ENCODE measurements at places on chromosomes 7 and 10. TPM values are rescaled to one million over a fixed set of nuclear protein-coding genes. Genes with fewer than 3 reads are reported as not detected.

Gene CYP2C19
- not detected for total RNA-seq

Gene SORCS3
- not detected for total RNA-seq

GRCh38 chr10:24777196-24777595 is 53.5 kb upstream of the ARHGAP21 start:
- no peaks in the 10 kb centered on the region for H3K27me3 ChIP-seq
- H3K4me3 ChIP-seq = no peak overlapping the region
- 0 out of 2 replicates have a peak, but pooled peaks cover 2% of the 10 kb centered on the region for H3K4me1 ChIP-seq
- no peaks in the 10 kb centered on the region for H3K36me3 ChIP-seq
- H3K27ac ChIP-seq = no peak overlapping the region

Gene SLC18A3
- not detected for total RNA-seq

Gene PON2
- 136 TPM for total RNA-seq

DNA sequence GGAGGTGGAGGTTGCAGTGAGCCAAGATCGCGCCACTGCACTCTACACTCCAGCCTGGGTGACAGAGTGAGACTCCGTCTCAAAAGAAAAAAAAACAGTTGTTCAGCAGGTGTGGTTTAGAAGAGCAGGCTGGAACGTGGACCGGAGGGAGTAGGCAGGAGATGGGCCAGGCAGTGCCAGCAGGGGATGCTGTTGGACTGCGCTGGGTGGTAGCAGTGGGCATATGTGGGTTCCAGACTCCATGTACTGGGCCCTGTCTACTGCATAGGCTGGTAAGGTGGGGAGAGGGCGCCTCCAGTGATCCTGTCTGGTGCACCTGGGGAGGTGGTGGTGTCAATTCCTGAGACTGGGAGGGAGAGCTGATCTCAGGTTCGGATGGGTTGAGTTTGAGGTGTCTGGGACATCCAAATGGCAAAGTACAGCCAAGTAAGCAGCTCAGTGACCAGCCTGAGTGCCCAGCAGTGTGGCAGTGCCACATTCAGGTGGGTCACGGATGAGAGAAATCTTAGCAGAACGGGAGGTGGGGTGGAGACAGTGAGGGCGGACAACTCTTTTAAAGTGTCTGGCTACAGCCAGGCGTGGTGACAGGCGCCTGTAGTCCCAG is 25.9 kb downstream of the SFXN4 start:
- no peak overlapping the region for H3K4me3 ChIP-seq
- peak; percentile 30 for DNase-seq
- peaks cover 23% of the 10 kb centered on the region for H3K36me3 ChIP-seq
- H3K4me1 ChIP-seq = no peaks in the 10 kb centered on the region
- H3K27ac ChIP-seq = no peak overlapping the region

Gene WNT8B
- not detected for total RNA-seq

DNA sequence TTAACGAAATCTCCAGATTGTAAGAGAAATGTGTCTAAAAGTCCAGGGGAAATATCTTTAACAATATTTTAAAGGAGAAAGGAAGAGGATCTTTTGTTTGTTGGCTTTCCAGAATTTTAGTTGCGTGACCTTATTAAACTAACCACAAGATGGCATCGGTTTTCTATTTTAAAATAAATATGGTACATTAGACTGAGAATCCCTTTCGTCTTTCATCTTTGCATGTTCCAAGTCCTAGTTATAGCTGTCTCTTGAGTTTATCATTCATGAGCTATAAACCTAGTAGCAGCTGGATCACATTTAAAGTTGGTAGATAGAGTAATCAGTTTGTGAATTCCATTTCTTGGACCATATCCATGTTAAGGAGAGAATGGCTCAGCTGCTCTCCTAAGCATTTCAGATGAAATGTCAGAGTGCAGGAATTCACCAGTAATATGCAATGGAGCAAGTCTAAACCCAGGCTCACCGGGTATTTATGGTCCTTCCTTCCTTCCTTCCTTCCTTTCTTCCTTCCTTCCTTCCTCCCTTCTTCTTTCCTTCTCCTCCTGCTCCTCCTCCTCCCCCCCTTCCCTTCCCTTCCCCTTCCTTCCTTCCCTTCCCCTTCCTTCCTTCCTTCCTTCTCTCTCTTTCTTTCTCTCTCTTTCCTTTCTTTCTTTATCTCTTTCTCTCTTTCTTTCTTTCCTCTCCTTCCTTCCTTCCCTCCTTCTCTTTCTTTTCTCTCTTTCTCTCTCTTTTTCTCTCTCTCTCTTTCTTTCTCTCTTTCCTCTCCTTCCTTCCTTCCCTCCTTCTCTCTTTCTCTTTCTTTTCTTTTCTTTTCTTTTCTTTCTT is 57.8 kb upstream of the RAB18 start:
- H3K27me3 ChIP-seq = no peaks in the 10 kb centered on the region
- no peak for DNase-seq
- H3K36me3 ChIP-seq = no peaks in the 10 kb centered on the region
- no peak overlapping the region for H3K4me3 ChIP-seq

GRCh38 chr7:148556892-148557291 is 33.7 kb upstream of the C7orf33 start:
- no peaks in the 10 kb centered on the region for H3K27me3 ChIP-seq
- no peak overlapping the region for H3K4me3 ChIP-seq
- no peaks in the 10 kb centered on the region for H3K4me1 ChIP-seq
- H3K36me3 ChIP-seq = no peaks in the 10 kb centered on the region
- H3K27ac ChIP-seq = no peak overlapping the region

Gene DLX5
- 2.3 TPM for total RNA-seq

DNA sequence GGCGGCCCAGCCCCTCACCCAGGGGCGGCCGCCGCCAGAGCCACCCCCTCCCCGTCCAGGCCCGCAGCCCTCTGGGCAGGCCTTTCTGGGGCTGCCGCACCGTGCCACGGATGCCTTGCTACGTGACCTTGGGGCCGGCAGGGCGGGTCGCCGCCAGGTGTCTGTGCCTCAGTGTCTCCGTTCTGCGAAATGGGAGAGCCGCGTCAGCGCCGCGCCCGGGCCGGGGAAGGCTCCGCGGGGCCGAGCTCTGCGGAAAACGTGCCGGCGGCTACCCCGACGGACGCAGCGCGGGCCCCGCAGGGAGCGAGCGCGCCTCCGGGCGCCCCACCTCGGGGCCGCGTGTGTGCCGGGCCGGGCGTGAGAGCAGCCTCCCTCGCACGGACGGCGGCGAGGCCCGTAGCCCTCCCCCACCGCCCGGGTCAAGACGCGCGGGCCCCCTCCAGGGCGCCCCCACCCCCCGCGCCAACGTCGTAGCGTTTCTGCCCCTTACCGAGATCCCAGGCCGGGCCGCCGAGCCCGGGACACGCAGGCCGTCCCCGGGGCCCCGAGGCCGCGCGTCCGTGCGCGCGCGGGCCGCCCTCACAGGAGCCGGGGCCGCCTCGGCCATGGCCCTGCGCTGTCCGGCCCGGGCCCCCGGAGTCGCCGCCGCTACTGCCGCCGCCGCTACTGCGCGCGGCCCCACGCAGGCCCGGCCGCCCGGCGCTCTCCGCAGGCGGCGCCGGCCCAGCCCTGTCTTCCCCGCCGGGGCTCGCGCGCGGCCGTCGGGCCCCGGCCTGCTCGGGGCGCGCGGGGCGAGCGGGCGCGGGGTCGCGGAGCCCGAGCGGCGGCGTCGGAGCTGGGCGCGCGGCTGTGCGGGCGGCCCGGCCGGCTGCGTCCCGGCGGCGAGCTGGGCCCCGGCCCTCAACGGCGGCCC is 1.1 kb downstream of the ZNF777 start:
- H3K4me3 ChIP-seq = peak overlapping the region; percentile 62
- no peak overlapping the region for H3K27ac ChIP-seq
- 0 out of 2 replicates have a peak, but pooled peaks cover 4% of the 10 kb centered on the region for H3K27me3 ChIP-seq
- no peak for DNase-seq
- peaks cover 17% of the 10 kb centered on the region for H3K36me3 ChIP-seq

Gene TMEM225B
- 1.1 TPM for total RNA-seq

Gene CPN1
- not detected for total RNA-seq

DNA sequence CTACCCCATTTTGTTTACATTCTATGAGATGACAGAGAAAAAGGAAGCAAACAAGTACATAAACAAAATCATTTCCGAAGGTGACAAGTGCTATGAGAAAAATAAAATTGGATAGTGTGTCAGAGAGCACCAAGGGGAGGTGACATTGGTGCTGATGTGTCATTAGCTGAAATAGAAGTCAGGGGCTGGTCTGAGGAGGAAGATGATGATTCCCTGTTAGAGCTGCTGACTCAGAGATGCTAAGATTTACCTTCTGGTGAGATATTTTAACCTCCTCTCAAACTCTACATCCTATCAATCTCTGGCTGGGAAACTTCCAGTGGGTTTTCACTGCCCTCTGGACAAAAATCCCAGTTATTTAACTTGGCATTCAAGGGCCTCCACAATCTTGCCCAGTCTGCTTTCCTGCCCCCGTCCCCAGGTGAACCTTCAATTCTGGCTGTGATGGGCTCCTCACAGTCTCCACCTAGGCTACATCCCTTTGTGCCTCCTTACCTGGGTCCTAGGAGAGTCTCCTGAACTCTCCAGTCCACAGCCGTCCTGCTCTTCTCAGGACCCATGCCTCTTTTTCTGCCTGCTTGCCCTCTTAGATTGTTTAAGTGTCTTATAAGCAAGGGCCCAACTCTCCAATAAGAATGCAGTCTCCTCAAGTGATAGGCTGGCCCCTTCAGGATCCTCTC is 26.6 kb downstream of the DUSP5 start:
- no peak for DNase-seq
- H3K36me3 ChIP-seq = no peaks in the 10 kb centered on the region
- peaks cover 45% of the 10 kb centered on the region for H3K4me1 ChIP-seq

DNA sequence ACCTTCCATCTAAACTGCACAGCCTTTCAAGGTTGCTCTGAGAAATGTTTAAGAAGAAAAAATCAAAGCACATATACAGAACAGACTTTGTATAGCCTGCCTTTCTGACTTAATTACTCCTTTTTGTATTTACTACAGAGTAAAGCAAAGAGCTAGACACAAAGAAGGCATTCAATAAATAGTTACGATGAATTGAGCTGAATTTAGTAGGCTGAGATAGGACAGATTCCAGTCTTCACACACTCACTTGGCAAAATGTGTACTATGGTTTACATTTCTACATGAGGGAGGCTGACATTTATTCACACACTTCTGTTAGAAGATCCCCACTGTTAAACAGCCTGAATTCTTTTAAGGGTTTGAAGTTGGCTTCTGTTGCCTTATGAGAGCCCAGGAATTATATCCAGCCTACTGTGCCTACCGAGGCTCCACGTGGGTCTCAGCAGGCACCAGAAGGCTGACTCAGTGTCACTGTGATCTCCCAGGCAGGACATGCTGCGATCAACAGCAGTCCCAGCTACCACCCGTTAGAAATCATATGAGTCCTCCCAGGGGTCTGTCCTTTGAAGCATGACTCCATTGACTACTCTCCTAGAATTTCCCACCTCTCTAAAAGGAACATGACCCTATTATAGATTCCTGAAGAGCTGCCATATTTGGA is 24.5 kb upstream of the SLC25A13 start:
- H3K36me3 ChIP-seq = no peaks in the 10 kb centered on the region
- H3K4me3 ChIP-seq = no peak overlapping the region
- no peaks in the 10 kb centered on the region for H3K27me3 ChIP-seq
- H3K27ac ChIP-seq = no peak overlapping the region
- no peaks in the 10 kb centered on the region for H3K4me1 ChIP-seq

DNA sequence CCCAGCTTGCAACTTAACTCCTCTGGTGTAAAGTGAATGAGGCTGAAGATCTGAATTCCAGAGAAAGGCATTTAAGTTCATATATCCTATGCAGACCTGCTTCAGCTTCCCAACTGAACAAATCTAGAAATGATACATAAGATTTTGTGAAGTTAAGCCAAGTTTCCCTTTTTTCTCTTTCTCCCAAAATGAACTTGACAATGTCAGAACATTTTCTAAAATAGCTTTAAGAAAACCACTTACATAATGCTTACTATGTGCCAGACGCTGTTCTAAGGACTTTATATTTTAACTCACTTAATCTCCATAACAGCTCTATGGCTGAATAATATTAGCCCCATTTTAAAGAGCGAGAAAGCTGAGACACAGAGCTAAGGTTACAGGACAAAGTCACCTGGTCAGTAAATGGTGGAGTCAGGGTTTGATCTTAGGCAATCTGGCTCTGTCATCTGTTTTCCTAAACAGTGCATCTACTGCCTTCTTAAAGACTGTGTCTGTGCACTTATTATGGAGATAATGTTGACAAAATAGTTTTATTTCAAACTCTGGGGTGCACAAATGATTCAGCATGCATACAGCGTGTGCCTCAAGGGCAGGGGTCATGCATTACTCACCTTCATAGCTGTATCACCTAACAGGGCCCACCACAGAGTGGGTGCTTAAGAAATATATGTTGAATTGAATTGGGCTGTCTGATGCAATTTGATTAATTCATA is 66.8 kb downstream of the RHOBTB1 start:
- no peak overlapping the region for H3K4me3 ChIP-seq
- no peaks in the 10 kb centered on the region for H3K27me3 ChIP-seq
- peaks cover 10% of the 10 kb centered on the region for H3K36me3 ChIP-seq
- no peak for DNase-seq
- H3K4me1 ChIP-seq = peaks cover 11% of the 10 kb centered on the region

Gene ZNF394
- 16.3 TPM for total RNA-seq
